ENCODE measurements at places on chromosomes 2 and 18.

GRCh38 chr2:634636-635388 lies 42.4 kb downstream of the TMEM18 start:
- no peak for DNase-seq

- DNase-seq = no peak
Observed at GRCh38 chr2:99775585-99775984, 285.8 kb upstream of the REV1 start.

DNA sequence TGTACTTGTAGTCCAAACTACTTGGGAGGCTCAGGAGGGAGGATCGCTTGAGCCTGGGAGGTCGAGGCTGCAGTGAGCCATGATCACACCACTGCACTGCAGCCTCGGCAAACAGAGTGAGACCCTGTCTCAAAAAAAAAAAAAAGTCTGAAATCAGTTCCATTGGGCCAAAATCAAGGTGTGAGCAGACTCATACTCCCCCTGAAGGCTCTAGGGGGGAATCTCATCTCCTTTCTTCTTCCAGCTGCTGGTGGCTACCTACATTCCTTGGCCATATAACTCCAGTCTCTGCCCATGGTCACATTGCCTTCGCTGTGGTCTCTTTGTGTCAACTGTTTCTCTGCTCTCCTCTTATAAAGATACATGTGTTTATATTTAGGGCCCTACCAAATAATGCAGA lies 234.0 kb downstream of the LRRTM1 start:
- DNase-seq = no peak

DNA sequence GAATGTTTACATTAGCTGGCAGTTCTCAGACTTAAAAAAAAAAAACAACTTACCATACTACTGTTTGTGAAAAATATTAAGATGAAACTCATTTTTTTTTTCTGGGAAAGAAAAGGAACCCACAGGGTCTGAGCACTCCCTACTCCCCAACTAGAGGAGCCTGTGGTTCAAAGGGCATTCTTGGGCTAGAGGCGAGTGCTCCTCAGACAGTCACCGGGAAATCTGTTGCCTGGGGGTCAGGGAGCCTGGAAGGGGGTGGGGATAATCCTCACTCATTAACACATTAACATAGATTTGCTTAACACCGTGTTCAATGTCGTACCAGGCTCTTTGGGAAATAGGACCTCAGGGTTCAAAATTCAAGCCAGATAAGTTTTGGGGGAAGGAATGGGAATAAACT lies 57.6 kb downstream of the LAMA3 start:
- DNase-seq = no peak

DNA sequence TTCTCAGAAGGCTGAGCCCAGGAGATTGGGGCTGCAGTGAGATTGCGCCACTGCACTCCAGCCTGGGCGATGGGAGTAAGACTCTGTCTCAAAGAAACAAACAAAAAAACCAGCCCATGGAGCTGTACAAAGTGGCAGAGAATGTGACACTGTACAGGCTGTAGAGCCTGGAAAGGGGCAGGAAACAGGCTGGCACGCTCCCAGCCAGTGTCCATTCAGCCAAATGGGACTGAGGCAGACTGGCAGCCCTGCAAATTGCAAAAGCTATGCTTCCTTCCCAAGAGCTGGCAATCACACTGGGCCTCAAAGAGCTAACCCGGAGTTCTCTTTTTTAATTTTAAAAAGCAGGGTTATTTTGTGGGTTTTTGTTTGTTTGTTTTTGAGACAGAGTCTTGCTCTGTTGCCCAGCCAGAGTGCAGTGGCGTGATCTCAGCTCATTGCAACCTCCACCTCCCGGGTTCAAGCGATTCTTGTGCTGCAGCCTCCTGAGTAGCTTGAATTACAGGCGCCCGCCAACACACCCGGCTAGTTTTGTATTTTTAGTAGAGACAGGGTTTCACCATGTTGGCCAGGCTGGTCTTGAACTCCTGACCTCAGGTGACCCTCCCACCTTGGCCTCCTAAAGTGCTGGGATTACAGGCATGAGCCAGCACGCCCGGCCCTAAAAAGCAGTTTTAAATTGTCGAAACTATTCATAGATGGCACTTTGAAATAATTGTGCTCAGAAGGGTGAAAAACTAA lies 42.8 kb downstream of the SCRN3 start:
- no peak for DNase-seq

GRCh38 chr2:219596954-219597551 lies 604 bp upstream of the STK11IP start:
- DNase-seq = no peak

DNA sequence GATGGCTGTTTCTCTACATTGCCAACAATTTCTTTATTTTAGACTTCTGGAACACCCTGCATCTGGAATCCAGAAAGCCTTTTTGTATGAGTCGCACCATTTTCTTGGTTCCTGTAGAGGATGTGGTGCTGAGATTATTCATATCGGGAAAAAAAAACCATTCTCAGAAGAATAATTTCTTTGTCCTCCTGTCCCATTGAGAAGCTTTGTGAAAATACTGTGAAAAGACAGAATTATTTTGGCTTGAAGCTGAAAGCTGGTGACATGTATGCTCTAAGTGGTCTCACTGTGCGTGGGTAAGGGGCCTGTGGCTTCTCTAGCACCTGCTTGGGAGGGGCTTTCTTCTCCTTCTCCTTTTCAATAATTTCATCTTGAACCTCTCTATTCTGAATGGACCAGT lies 138.4 kb downstream of the FAM210A start:
- DNase-seq = no peak

- no peak for DNase-seq
Observed at GRCh38 chr2:23198316-23199114, 186.5 kb upstream of the KLHL29 start.
